ENCODE measurements at places on chromosomes 2 and 18.

- DNase-seq = no peak
Measured at GRCh38 chr2:81250270-81250669, 945.7 kb upstream of the LRRTM1 start.

- no peak for DNase-seq
Measured at GRCh38 chr2:7829241-7829640, 852.6 kb upstream of the ID2 start.

DNA sequence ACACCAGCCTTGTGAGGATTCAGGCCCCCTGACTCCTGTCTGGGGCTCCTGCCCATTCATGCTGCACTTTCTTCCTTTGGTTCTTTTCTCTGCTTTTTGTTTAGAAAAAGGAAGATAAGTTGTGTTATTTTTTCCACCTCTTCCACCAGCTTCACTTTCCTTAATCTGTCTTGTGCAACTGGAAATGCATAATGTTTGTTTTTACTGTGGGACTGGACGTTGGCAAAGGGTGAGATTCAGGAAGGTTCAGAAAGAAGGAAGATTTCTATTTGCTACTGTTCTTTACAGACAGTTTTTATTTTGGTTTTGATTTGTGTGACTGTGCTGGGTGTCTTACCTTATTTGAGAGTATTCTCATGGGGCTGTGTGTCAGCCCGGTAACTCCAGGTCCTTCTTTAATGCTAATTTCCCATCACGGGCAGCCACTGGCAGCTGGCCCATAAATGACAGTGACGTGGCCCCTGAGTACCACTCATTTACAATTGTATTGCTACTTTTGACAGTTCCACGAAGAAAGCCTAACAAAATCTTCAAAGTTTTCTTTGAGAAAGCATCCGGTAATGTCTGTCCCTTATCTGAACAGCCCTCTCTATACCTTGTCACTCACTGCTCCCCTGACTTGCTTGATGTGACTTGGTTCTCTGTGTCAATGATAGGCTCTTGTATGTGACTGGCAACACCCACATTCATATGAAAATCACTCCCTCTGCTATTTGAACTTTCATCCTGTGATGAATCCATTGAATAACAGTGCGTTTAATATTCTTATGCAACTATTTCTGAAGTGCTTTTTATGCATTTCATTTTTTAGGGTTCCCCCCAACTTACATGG is 32.7 kb downstream of the RHBDD1 start:
- no peak for DNase-seq

DNA sequence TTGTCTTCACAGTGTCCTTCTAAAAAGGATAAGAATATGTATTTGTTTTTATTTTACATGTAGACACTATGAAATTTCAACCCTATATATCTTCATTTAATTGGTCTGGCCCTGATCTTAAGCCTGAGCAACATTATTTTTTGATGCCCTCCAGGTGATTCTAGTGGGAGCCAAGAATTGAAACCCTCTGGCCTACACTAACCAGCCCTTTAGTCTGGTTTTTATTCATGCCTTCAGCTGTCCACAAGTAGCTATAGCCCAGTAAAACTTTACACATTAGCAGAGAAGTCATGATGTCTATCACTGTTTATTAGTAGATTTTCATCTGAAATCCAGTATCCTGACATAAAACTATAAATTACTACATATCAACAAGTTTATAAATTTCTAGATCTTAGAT is 52.7 kb upstream of the UBXN4 start:
- no peak for DNase-seq

DNA sequence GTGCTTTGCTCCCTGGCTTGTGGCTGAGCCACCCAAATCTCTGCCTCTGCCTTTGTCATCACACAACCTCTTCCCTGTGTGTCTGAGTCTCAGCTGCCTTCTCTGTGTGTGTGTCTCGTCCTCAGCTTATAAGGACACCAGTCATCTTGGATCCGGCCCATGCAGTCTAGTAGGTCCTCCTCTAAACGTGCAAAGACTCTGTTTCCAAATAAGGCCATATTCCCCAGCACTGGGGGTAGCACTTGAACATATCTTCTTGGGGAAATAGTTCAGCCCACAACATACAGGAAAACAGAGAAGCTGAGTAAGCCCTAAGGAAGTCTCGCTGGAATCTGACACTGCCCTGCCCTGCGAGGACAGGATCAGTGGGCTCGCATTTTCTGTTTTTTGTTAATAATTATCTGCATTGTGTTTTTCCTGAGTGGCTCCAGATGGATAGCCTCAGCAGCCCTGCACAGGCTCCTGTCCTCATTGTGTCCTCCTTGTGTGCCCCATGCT is 42.1 kb downstream of the MTCL1 start:
- no peak for DNase-seq

All from hematopoietic multipotent progenitor cell treated with erythropoietin and hydrocortisone succinate and interleukin-3 and kit ligand, for 15 days (in vitro differentiated cells).